Stimulated activated CD8-positive, alpha-beta memory T cell treated with anti-CD3 and anti-CD28 coated beads, Interleukin-4, amount 100 ng/mL, for 1 hour (primary cell): ENCODE measurements at places on chromosomes 6 and 20.

DNA sequence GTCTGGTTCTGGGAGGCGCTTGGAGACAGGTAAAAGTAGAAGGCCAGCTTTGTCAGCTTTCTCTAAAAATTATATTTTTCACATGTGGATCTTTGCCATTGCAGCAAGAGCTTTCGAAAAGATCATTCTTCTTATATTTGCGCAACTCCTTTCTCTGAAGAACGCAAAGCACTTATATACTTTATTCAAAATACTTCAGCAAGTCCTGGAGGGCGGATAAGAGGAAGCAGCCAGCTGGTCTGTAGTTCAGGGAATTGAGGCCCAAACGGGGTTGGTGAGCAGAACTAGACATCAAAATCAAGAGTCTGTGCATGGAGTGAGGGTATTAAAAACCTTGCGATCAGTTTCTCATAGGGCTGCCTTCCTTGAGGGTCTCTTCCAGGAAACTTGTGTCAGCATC lies 182.3 kb downstream of the DTNBP1 start:
- no peak for DNase-seq

- no peak for DNase-seq
Measured at GRCh38 chr6:21781128-21781527, 187.6 kb downstream of the SOX4 start.

GRCh38 chr6:129744201-129744879 lies 34.4 kb upstream of the ARHGAP18 start:
- no peak for DNase-seq

DNA sequence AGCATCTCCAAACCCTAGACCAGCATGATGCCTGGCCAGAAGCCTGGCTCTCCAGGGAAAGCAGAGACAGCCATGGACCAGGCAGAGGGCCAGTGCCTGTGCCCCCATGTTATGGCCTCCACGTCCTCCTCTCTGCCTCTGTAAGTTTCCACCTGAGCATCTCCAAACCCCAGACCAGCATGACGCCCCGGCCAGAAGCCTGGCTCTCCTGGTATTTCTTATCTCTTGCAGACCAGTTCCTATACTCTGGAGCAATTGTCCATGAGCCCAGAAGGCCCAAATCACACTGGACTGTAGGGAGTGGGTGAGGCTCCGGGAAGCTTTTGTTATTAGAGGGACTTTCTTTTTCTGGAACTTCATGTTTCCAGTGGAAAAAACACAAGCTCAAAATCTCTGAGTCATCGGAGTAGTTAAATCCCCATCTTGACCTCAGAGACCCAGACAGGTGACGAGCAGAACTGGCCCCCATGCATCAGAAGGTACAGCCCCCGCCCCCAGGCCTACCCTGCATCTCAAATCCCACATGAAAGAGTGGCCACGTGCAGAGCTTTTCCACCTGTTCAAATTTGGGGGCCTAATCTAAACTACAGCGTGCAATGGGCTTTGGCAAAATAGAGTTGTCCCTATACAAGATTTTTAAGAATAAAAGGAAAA lies 110.2 kb upstream of the FOXQ1 start:
- DNase-seq: no peak

DNA sequence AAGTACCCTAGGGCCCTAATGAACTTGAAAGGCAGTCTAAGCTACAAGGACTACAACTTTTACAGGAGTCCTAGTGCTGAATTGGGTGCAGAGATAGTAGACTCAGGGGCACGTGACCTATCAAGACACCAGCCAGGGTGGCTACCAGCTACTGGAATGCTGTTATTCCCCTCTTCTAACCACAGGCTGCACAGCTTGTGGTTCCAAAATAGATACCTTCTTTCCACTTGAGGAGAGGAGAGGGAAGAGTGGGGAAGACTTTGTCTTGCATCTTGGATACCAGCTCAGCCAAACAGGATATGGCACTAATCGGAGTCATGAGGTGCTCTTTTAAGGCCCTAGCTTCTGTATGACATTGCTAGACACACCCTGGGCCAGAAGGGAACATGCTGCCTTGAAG lies 60.0 kb upstream of the MTRF1L start:
- no peak for DNase-seq

DNA sequence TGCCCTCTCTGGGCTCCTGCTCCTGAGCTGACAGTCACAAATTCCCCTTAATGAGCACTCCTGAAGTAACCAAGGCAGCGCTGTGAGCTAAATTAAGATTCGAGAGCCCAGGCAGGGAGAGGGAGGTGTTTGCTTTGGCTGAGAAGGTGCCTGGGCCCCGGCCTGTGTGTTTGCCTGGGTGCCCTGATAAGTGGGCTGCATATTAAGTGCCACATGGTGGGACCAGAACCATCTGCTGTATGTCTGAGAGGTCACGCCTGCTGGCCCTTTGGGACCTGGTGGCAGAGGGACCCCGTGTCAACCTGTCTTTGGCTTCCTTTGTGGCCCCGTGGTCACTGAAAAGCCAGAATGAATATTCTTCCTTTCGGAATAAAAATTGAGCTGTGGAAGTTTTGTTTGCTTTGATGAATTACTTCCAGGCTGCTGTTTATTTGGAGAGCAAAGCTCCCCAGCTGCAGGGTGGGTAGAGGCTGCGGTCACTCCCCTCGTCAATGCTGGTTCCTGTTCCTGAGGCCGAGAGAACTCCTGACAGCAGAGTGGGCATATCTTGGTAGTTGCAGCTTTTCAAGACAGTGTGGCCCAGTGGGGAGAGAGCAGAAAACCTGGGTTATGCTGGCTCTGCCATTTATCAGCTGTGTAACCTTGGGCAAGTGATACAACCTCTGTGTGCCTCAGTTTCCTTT lies 17.5 kb upstream of the KCNK16 start:
- DNase-seq: no peak

DNA sequence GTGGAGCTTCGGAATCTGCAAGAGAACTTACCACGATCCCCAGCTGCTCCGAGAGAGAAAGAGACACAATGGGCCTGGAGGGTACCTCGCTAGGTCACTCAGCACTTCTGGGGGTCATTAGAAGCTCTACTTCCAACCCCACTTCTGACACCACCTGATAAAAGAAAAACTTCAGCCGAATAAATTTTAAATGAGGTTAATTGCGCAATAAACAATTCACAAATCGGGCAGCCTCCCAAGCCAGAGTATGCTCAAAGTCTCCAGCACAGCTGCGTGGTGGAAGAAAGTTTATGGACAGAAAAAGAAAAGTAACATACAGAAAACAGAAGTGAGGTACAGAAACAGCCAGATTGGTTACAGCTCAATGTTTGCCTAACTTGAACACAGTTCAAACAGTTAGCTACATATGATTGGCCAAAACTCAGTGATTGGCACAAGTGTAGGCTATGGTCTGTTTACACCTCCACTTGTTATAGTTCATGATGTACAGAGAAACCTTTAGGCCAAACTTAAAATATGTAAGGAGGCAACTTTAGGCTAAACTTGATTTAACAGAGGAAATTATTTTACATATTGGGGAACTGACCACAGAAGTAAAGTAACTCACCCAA lies 52.6 kb downstream of the COL11A2 start:
- no peak for DNase-seq

- DNase-seq: no peak
Measured at GRCh38 chr6:45786355-45786781, 229.3 kb downstream of the CLIC5 start.

DNA sequence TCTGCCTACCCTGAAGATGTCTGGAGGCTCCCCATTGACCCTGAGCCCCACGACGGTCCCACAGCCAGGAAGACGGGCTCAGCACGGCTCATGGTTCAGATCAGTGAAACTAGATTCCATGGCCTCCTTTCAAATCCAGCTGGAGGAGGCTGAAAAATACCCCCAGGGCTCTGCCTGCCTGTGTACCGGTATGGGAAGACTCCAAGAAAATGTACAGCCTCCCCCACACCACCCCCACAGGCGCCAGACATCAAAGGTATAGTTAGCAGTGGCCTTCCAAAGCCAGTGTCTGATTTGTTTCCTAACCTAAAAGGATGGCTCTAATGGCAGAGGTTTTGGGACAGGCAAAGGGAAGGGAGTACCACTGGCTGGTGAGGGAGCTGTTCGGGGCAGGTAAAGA lies 86.2 kb upstream of the SNAP25 start:
- DNase-seq: no peak

- no peak for DNase-seq
Measured at GRCh38 chr6:16148498-16148897, 19.6 kb downstream of the MYLIP start.

DNA sequence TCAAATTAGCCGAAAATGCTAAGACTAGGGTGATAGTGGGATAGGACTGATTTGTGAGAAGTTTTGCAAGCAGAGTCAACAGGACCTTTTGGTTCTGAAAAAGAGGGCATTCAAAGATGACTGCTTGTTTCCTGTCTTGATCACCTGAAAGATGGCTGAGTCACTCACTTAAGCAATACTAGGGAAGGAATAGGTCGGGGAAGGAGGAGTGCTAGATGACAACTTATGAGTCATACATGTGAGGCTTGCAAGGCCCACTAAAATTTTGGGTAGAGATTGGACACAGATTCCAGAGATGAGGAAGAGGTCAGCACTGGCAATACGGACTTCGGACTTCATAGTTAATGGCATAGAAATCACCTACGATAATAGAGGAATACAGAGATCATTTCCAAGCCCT lies 89.2 kb downstream of the FAM83B start:
- no peak for DNase-seq

DNA sequence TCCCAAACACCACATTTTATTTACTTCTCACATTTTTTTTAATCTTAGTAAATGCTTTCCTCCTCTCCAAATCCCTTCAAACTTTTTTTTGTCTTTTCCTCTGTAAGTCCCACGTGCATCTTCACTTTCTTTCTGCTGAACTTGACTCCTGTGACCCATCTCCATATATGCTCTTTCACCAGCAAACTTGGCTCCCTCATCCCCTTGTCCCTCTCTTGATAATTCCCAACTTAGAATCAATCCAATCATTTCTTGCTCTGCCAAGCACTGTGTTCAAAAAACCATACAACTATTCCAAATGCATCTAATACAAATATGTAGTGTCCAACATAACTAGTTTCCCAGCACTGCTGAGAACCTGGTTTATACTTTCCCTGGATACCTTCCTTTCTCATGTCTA lies 519.4 kb downstream of the HDGFL1 start:
- no peak for DNase-seq

- DNase-seq: no peak
Measured at GRCh38 chr6:168714547-168715260, 273.7 kb downstream of the SMOC2 start.

DNA sequence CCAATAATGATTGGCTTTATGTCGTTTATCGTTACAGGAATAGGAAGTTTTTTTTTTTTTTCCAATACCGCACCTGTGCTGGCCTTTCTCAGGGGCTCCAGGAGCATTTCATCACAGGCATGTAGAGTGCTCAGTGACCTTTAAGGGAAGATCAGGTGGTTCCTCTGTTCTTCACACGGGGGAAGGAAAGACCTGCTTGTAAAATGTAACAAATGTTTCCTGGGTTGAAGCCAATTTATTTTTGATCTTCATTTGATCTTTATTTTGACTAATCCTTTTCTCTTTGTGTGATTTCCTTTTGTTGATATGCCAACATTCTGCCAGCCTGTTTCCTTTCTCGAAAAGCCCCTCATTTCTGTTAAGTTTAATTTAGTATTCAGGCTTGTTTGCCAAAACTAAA lies 61.9 kb upstream of the HBS1L start:
- no peak for DNase-seq

DNA sequence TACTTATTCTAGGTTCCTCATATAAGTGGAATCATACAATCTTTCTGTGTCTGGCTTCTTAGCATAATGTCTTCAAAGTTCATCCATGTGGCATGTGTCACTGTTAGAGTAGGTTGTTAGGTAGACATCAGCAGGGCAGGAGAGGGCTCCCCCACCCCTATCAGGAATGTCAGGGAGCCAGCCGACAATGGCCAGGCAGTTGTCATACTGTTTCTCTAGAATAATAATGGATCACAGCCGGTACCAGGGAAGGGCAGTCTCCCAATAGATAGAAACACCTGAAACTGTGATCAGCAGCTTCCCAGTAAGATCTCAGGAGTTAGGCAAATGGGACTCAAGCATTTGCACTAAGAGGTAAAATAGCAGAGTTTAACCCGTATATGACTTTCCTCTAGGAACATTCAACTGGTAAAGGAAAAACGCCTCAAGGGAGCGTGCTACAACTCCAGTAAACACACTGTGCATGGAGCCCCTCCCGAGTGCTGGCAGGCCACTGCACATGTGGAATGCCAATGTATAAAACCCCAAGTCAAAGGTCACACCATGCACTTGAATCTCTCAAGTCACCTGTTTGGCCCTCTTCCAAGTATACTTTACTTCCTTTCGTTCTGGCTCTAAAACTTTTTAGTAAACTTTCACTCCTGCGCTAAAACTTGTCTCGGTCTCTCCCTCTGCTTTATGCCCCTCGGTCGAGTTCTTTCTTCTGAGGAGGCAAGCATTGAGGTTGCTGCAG lies 29.8 kb upstream of the SIRT5 start:
- DNase-seq: no peak

GRCh38 chr6:80537118-80537972 lies 430.9 kb downstream of the BCKDHB start:
- DNase-seq: no peak

GRCh38 chr6:106913111-106913510 lies 61.4 kb downstream of the CD24 start:
- no peak for DNase-seq

- DNase-seq: no peak
Measured at GRCh38 chr6:77433888-77434287, 29.4 kb downstream of the HTR1B start.

GRCh38 chr20:22499515-22500166 lies 84.7 kb downstream of the FOXA2 start:
- DNase-seq: no peak
